Activated CD4-positive, alpha-beta T cell treated with anti-CD3 and anti-CD28 coated beads, Interleukin-2, amount 10 ng/mL, durations not matched to agents 7 days and 5 days (primary cell): ENCODE measurements at places on chromosomes 6 and 20. TPM values are rescaled to one million over a fixed set of nuclear protein-coding genes. Genes with fewer than 3 reads are reported as not detected.

DNA sequence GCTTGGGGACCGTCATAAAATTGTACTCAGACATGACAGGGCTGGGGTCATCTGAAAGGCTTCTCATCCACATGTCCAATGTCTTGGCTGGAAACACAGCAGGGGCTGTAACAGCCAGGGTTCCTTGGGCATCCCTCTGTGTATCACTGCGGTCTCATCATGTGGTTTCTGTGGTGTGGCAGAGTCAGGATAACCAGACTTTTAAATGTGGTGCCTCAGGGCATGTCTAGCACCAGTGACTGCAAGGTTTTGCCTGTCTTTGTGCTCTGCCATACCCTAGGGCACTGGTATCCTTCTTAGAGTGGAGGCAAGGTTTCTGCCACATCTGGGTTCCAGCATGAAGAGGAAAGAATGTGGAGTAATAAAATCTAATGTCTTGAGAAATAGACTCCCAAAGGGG is 124.2 kb downstream of the PLEKHG1 start:
- no peak for DNase-seq

GRCh38 chr6:45105170-45105820 is 222.8 kb upstream of the RUNX2 start:
- no peak for DNase-seq

GRCh38 chr6:63963769-63964315 is 328.2 kb downstream of the PHF3 start:
- no peak for DNase-seq

- DNase-seq, result no peak
Observed at GRCh38 chr20:9280666-9281065, 211.8 kb downstream of the PLCB4 start.

- no peak for DNase-seq
Observed at GRCh38 chr6:137851669-137852068, 15.4 kb upstream of the TNFAIP3 start.

The SNAI1 gene
- total RNA-seq, result not detected

The EDN3 gene
- total RNA-seq, result 0.22 TPM
